ENCODE measurements at places on chromosomes 12 and 14.

- DNase-seq = no peak
These were observed 20.2 kb downstream of the CCDC38 start for GRCh38 chr12:95922231-95922630.

DNA sequence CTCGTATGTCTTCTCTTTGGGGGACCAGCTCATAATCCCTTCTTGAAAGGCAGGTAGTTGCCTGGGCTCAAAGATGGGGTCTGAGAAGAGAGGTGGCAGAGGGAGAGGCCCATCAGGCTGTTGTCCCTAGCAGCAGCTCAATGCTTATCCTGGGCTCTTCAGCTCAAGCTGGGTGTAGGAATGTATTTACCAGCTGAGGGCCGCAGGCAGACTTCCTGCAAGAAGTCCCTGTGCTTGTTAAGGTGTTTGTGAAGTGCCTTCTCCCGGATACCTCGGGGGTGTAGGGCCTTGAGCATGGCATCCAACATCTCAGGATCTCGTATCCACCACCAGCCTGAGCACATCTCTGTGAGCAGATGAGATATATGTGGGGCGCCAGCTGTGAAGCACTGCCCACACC lies 29.4 kb downstream of the BAZ2A start:
- DNase-seq = no peak

- DNase-seq = no peak
These were observed 129.9 kb downstream of the CRACR2A start for GRCh38 chr12:3622822-3623690.

- DNase-seq = no peak
These were observed 744 bp upstream of the MYL6 start for GRCh38 chr12:56157201-56158028.

DNA sequence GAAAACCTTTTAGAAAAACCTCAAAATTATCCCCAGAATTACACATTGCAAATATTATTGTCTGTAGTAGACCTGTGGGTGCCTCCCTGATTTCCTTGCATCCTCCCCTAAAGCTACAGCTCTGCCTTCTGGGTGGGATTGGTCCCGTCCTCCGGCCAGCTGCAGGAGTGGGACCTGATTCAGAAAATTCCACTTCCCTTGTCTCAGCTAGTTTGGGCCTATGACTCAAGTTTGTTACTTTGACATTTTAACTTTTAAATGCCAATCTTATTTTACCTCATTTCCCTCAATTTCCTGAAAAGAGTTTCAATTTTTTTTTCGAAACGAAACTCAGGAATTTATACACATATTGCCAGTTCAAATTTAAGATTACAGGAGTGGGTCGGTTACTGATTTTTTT lies 13.2 kb upstream of the SLC41A2 start:
- DNase-seq = no peak

GRCh38 chr12:105352052-105352451 lies 21.6 kb downstream of the C12orf75 start:
- DNase-seq = no peak

DNA sequence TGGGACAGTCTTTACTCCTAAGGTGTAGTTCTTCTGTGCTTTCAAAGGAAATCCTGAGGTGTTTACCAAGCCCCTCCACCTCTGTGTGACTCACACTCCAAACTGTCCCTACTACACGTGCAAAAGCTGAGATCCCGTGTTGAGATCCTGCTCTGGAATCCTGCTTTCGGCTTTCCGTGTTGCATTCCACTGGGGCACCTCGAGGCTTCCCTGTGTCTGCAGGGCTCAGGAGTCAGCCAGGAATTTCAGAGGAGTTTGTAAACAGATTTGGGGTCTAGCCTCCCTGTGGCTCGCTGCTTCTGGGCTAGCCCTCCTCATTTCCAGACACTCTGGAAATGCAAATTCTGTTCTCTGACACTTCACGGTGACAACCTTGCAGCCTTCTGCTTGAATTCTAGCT lies 48.4 kb downstream of the CACNA2D4 start:
- no peak for DNase-seq

DNA sequence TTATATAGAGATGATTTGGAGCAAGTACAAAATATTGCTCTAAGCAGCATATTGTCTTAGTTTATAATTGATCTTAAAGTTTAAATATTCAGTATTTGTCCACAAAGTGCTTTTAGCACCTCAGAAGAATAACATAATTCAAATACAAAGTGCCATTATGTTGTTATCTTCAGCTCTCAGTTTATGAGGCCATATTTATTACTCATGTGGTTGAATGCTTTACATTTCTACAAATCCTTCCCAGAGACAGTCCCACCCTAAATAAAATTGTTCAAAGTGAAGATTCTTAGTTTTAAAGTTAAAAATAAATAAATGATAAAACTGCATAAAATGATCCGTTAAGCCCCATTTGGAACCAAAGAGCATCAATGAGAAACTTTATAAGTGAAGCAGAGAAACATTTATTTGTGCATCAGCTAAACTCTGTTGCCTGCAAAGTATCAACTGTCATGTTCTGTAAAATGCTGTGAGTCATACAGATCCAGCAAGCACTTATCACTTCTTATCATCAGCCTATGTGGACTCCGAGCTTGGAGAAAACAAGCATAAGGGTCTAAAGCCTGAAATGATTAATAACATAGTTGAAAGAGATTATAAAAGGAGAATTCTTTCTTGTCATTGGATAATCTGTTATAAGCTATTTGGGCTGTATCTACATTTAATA lies 218.9 kb downstream of the ADAMTS20 start:
- DNase-seq = no peak

GRCh38 chr14:41766772-41767171 lies 160.1 kb downstream of the LRFN5 start:
- DNase-seq = no peak

GRCh38 chr14:79842270-79842669 lies 369.0 kb downstream of the DIO2 start:
- no peak for DNase-seq

- no peak for DNase-seq
These were observed 38.4 kb upstream of the DDX11 start for GRCh38 chr12:31035226-31035625.

DNA sequence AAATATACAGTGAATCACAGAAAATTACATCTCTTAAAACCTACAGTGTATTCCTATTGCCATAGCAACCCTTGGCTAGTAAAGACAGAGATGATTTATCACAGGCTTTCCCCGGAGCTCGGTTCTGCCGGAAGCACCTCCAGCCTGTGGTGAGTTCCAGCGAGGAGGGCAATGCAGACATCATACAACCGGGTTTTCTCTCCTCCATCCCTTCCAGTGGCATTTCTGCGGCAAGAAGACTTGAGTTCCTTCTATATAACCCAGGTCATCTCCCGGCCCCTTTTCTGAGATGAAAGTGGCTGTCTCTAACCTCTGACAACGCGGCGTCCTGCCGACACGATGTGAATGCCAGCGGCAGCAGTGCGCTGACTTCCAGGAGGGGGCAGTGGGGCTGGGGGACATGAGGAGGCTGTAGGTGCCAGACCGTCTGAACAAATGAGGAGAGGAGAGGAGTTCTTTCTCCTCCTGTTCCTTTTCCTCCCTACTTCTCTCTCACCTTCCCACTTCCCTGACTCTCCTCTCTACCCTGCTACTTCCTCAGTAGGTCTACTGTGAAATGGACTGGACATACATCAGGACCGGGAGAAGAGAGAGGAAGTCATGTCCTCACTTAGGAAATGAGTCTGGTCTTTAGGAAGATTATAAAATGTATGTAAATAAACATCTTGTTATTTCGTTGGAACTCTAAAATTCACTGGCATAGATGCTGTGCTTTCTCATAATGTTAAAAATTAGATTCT lies 68.6 kb upstream of the MAX start:
- no peak for DNase-seq

DNA sequence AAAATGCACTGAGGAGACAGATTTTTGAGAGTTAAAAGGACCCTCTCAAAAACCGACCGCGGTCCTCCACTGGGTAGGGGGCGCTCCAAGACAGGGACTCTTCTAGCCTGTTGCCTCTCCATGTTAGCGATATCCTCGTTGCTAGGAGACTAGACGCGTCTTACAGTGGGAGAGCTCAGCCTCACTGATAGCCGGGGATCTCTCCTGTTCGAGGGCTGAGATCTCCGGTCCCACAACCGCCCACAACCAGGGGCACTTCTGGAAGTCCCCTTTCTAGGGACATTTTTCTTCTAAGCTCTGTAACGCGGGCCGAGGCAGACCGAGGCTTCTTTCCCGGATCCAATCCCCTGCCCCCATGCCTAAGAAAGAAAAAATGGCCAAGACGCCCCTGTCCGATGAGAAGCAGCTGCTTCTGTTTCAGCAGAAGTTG lies 21.3 kb downstream of the FKBP11 start:
- DNase-seq = no peak

DNA sequence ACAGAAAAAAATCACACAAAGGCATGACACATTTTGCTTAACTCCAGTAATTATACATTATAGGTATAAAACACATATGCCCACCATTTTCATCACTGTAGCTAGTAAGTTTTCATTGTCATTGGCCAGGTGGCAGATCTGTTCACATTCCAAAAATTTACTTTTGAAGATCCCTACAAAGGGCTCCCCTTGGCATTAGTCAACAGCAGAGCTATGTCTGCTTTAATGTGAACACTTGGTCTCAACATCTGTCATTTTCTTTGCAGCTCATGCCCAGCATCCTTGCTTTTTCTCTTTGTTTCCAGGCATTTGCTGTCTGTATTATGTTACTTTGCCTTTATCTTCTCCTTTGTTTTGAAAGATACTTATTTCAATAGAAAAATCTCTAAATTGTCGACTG lies 519.1 kb upstream of the FOXG1 start:
- no peak for DNase-seq

DNA sequence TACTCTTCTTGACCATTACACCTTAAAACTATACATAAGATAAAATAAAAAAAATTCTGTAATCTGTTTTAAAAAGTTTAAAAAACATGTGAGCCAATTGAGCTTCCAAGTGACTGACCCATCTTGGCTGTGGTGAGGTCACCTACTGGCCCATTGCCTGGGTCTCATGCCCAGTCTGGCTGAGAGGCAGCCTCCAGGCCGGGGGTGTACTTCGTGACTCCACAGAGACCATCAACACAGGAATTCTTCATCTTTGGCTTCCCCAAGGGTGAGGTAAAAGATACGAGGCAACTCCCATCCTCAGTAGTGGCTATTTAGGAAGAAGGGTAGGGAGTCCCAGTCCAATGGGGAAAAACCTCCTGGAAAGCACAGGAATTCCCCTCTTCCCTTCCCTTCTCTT lies 113.2 kb downstream of the APAF1 start:
- no peak for DNase-seq

- DNase-seq = no peak
These were observed 49.3 kb downstream of the CDK17 start for GRCh38 chr12:96350982-96351381.

GRCh38 chr12:50103767-50104321 lies at the start of gene GPD1:
TSS of gene GPD1 (plus strand) at chr12:50104008. CDS start at chr12:50104051, 43 bp downstream.
- peak; percentile 59 for DNase-seq

- no peak for DNase-seq
These were observed 350.4 kb downstream of the TRHDE start for GRCh38 chr12:72622556-72622955.

GRCh38 chr12:3463921-3464320 lies 27.1 kb upstream of the PRMT8 start:
- DNase-seq = no peak

DNA sequence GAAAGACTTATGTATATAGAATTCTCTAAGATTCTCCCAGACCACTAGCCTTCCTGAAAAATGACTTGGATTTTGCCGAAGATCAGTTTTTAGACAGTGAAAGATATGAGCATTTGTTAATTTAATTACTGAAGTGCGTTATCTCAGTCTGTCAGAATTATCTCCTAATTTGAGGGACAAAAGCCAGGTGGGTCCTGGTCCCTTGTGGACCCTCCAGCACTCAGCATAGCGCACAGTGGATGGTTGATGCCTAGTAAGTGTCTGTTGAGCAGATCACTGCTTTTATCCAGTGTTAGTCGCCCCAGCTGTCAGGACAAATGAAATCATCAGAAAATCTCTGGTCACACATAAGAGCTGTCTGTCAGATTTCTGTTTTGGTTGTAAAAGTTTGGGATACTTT lies 80.4 kb downstream of the EML1 start:
- no peak for DNase-seq

DNA sequence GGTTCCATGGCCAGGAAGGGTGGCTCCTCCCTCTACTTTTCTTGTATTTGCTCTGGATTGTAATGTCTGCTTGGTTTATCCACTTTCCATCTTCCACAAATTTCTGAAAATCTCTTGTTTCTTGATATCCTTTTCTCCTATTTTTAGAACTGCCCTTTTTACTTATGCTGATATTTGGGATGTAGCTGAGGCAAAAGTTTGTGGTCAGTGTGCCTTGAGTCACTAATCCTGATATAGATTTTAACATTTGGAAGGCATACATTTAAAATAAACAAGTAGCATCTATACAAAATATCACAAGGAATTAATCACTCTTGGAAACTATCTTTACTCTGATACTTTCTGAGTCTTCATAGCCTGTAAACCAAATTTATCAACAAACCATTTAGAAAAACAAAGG lies 11.0 kb downstream of the GRIP1 start:
- DNase-seq = no peak

GRCh38 chr12:96513681-96514080 lies 24.3 kb downstream of the CFAP54 start:
- DNase-seq = no peak

GRCh38 chr12:70032076-70032475 lies 207.0 kb downstream of the MYRFL start:
- no peak for DNase-seq

GRCh38 chr12:14562279-14562678 lies 5.4 kb downstream of the PLBD1 start:
- no peak for DNase-seq

DNA sequence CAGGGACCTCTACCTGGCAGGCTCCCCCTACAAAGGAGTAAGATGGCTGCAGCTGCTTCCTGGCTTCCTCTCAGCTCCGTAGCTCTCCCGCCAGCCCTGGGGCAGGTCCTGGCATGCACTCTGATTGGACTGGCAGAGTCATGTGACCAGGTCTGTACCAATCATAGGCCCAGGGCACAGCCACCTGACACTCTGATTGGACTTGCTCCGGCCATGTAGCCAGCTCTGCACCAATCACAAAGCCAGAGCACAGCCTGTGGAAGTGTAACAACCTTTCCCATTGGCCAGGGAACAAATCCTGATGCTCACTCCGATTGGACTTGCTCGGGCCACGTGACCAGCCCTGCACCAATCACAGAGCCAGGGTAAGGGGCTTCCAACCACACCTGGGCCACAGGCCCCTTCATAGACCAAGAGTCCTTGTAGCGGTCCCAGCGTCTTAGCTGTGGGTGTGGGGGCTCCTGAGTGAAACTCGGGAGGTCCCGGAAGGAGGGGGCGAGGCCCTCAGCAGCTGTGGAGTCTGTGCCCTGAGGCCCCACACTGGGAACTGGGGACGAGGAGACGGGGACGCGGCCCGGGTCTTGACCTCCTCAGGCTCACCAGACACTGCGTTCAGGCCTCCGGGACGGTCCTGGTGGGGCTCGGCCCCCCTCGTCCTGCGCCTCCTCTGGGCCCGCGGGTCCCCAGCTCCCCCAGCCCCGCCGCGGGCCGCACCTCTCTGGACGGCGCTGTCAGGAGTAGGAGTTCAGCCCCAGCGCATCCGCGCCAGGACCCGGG lies 210.6 kb downstream of the ADGRD1 start:
- no peak for DNase-seq

GRCh38 chr14:79548836-79549235 lies 662.5 kb downstream of the DIO2 start:
- no peak for DNase-seq
